NCI-H1417 (cell line): ENCODE measurements at places on chromosomes 1 and 21.

DNA sequence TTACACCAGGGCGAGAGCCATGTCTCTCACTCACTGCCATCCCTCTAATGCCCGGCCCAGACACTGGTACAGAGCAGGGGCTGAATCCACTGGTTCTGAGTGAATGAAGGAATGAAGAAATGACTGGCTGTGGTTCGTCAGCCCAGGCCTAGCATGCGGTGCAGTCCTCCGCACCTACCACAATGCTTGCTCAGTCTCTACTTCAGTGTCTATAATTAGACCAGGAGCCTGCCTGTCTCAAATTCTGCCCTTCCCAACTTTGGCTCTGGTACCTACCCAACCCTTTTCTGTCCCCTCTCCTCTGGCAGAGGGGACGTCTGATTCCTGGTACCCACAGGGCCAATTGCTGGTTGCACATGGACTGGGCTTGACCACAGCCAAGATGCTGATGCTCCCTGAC, 118.2 kb upstream of the GRIK3 start:
- DNase-seq = no peak

- no peak for DNase-seq
These were observed 35.1 kb downstream of the CATSPERE start for GRCh38 chr1:244496186-244496585.

- DNase-seq = no peak
These were observed 618 bp downstream of the JAM2 start for GRCh38 chr21:25639551-25640201.

- no peak for DNase-seq
These were observed 67.5 kb upstream of the SH3GLB1 start for GRCh38 chr1:86636898-86637297.

- DNase-seq = no peak
These were observed 356.3 kb downstream of the USP25 start for GRCh38 chr21:16086121-16086520.

DNA sequence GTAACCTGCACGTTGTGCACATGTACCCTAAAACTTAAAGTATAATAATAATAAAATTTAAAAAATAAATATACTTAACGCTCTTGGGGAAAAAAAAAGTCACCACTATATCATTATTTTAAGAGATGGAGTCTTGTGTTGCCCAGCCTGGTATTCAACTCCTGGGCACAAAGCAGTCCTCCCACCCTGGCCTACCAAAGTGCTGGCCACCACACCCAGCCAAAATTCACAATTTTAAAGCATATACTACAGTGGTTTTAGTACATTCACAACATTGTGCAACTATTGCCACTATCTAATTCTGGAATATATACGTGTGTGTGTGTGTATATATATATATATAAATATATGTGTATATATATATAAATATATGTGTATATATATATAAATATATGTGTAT, 5.9 kb downstream of the HMGN2 start:
- no peak for DNase-seq

- no peak for DNase-seq
These were observed 444.8 kb downstream of the KIF26B start for GRCh38 chr1:245599371-245600174.

DNA sequence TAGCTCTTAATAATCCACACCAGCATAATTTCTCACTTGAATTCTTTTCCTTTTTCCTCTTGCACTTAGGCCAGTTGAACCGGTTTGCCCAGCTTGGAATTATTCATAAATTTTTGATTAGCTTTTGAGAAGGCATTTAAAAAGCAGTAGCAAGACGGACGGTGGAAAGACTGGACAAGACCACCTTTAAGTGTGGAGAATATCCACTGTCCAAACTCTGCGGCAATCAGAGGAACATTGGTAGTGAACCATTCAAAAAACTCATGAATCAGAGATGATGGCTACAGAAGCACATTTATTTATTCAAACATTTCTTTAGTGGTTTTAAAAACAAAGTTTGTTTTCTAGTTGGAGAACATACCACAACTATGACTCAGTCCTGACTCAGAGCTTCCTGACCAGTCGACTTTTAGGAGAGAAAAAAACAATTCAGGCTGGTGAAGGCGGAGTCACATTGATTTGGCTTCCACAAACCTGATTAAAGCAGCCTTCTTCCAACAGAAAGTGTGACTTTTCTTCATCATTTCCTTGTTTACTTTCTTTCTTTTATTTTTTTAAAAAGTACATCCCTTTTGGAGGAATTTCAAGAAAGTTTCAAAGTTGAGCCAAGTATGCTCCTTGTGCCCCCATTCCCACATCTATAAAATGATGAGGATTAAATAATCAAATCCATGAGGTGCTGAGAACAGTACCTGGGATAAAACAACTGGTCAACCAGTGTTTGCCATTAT, 128.8 kb downstream of the ADSS2 start:
- no peak for DNase-seq

DNA sequence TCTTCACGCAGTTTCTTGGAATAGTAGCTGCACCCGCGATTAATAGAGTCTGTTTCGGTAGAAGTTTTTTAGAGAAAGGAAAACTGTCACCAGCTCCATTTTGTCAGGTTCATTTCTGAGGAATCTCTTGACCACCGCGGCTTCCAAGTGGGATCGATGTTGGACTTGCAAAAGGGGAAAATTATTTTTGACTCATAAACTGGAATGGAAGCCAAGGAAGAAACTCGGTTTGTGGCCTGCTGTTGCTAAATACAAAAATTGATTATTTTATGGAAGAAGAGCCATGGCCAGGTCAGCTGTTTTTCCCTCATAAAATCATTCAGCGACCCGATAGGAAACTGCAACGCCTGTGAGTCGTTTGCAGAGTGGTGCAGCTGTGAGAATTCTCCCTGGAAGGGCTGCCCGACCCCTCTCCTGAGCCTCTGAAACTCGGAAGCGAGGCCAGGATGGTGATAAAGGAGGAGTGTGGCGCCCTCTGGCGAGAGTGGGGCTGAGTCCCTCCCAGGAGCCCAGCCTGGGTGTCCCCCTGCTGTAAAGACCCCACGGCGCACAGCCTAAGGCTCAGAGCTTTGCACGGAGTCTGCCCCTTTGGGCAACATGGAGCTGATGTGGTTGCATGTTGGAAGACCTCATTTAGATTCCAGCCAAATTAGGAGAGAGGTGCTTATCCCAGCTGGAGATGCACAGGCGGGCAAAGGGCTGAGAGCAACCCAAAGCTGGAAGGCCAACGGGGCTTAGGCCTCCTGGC, 83.6 kb upstream of the SLC25A33 start:
- DNase-seq = no peak

DNA sequence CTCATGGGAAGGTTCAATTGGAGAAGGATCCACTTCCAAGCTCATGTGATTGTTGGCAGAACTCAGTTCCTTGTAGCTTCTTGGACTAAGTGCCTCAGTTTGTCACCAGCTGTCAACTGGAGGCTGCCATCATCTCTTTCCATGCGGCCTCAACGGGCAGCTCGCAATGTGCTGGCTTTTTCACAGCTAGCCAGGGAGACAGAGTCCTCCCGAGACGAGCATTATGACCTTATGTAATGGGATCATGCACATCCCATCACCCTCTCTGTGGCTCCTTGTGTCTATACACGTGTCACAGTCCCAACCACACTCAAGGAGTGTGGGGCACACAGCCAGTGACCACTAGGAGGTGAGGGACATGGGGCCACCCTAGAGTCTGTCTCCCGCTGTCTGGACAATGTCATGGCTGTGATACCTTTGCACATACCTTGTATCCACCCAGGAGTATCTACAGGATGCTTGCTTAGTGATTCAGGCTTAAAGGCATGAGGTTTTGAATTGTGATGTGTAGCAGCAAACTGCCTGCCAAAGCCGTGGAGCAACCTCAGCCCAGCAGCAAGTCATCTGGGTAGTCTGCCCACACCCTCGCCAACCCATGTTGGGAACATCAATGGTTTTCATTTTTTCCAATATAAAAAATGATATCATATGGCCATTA, 3.9 kb upstream of the KRTAP10-6 start:
- DNase-seq = no peak

GRCh38 chr1:40592107-40592803, 60.8 kb downstream of the ZNF684 start:
- DNase-seq = no peak

- DNase-seq = no peak
These were observed 1.3 kb downstream of the PRDM16 start for GRCh38 chr1:3070309-3070643.

DNA sequence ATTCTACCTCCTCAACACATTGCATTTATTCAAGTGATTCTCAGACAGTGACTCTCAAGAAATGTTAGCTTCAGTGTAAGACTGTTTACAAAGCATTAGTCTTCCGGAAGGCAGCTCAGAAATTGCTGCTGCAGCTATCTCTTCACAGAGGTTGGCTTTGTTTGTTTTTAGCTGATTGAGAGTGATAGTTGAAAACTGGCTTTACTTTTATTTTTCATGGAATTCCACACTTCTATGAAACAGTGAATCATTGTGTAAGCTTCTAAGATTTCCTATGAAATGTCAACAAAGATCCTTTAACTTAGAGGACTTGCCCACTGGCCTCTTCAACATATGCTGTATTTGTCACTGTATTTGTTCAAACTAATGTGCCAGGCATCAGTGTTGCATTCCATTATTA, 121.3 kb downstream of the TNNI3K start:
- DNase-seq = no peak

GRCh38 chr1:234683861-234684632, 74.1 kb upstream of the IRF2BP2 start:
- no peak for DNase-seq

DNA sequence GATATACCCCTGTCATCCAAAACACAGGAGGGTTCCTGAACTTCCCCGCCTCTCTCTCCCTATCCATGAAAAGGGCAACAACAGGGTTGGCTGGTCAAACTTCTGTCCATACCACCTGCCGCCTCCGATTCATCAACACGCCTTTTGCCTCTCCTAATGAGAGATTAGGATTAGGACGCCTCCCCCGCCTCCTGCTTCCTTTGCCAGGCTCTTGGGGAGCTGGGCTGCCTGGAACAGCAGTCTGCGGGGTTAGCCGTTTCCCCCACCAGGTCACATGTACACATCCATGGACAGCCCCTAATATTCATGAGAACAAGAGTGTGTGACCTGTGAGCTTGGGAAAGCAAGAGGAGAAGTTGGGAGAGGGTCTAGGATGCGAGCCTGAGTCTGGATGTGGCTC, 2.3 kb upstream of the OPTC start:
- DNase-seq = peak; percentile 47

GRCh38 chr1:199352351-199352750, 675.2 kb upstream of the NR5A2 start:
- no peak for DNase-seq

DNA sequence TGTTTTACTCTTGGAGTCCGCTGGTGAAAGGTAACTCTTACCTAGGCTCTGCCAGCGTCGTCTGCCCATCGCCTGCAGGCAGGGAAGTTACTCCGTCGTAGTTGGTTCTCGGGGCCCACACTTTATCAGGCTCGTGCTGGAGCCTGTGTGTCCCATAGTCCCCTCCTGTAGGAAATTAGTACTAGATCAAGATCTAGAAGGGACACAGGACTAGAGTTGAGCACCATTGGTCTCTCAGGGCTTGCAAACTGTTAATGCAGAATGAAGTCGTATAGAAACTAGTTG, 940 bp downstream of the SRRM1 start:
- DNase-seq = no peak

- no peak for DNase-seq
These were observed 11.0 kb upstream of the RNU1-3 start for GRCh38 chr1:16677552-16678431.

GRCh38 chr1:46244656-46245371, 2.7 kb upstream of the RAD54L start:
- DNase-seq = no peak

DNA sequence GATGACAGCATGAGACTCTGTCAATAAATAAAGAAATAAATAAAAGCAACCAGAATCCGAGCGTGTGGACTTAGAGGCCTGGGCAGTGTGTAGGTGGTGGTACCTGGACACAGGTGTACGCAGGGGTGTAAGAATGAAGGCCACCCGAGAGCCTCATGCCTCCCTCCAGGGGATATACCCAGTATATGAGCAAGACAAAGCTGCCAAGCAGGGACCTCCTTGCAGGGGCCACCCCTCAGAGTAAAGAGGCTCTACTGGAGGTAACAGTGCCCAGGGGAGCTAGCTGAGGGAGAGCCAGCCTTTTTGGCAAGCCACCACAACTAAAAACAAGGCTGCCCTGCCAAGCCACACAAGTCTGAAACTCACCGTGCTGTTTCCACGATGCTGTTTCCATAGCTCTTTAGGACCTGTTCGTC, 179.2 kb upstream of the RAB4A start:
- no peak for DNase-seq

- no peak for DNase-seq
These were observed 20.1 kb downstream of the PSEN2 start for GRCh38 chr1:226890331-226891108.

- no peak for DNase-seq
These were observed 14.4 kb upstream of the HIVEP3 start for GRCh38 chr1:41933106-41933505.
